Hematopoietic multipotent progenitor cell treated with erythropoietin and hydrocortisone succinate and interleukin-3 and kit ligand, for 8 days (in vitro differentiated cells): ENCODE measurements at places on chromosomes 16 and 17.
A peak's percentile ranks its signal among the peaks of the same experiment; 100 is the strongest.

DNA sequence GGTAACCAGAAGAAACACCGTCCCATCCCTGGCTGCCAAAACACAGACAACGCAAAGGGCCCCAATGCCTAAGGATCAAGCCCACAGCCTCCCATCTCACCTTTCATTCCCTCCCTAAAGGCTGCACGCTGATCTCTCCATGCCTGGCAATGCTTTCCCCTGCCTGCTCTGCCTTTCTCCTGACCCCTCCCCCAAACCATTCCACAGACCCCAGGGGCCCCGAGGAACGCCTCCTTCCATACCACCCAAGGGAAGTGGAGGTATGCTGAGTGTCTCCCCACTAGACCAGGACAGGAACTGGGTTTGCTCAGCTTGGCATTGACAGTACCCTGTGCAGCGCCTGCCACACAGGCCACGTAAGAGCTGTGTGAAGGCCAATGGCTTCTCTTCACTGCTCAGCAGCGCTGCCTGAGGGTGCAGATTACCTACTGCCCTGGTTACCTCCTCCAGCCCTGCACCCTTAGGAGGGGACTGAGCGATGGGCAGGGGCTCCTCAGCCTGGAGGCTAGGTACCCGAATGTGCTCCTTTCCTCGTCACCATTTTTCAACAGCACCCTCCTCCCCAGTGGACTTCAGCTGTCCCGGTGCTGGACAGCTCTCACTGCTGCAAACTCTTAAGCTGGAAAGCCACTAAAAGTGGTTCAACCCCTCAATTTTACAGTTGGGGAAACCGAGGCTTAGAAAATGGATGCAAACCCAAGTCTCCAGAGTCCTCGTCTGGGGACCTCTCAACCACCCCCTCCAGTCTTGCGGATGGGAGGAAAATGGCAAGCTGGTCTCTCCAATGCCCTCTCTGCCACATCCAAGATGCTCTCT is 45.0 kb downstream of the SRCIN1 start:
- peak; percentile 25 for DNase-seq

- DNase-seq, result peak; percentile 71
These were observed 17.1 kb downstream of the RND2 start for GRCh38 chr17:43042025-43042628.

- DNase-seq, result no peak
These were observed 240.1 kb downstream of the UTP18 start for GRCh38 chr17:51500454-51500853.

DNA sequence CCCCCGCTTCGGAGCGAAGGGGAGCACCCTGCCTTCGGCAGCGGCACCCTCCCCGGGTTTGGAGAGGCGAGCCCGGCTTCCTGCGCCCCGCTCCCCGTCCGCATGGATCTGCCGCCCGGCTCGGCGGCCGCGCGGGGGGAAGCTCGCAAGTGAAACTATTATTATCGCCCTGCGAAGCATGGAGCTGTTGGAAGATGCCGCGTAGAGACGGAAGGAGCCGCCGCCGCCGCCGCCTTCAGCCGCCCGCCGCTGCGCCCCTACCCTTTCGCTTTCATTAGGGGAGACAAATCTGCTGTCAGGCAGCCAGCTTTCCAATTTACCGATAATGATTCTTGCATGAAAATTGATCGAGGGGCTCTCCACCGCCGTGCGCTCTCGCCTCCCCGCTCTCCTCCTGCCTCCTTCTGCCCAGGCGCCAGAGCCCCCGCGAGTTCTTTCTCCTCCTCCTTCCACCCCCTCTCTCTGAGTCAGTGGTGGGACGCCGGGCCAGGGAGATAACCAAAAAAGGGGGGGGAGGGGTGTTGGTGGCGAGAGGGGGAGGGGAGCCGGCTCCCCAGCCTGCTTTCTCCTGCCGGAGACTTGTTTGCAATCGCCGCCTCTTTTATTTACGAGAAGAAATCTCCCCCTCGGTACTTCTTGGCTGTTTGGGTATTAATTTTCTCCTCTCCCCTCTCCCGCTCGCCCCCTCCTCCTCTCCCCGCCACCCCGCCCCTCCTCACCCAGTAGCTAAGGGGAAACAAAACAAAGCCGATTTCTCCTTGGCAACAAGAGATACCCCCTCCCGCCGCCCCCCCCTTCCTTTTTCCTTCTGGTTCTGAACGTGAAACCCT is 58.0 kb upstream of the GSE1 start:
- peak; percentile 89 for DNase-seq

GRCh38 chr16:81237282-81237681 is 1.2 kb upstream of the BCO1 start:
- DNase-seq, result no peak

- no peak for DNase-seq
These were observed 113.4 kb upstream of the FOXF1 start for GRCh38 chr16:86396901-86397311.

GRCh38 chr17:6666557-6666956 is 15.0 kb downstream of the C17orf100 start:
- DNase-seq, result no peak

GRCh38 chr17:60704170-60704569 is 26.5 kb downstream of the BCAS3 start:
- DNase-seq, result peak; percentile 44

GRCh38 chr17:58403311-58403710 is 14.0 kb downstream of the RNF43 start:
- no peak for DNase-seq

DNA sequence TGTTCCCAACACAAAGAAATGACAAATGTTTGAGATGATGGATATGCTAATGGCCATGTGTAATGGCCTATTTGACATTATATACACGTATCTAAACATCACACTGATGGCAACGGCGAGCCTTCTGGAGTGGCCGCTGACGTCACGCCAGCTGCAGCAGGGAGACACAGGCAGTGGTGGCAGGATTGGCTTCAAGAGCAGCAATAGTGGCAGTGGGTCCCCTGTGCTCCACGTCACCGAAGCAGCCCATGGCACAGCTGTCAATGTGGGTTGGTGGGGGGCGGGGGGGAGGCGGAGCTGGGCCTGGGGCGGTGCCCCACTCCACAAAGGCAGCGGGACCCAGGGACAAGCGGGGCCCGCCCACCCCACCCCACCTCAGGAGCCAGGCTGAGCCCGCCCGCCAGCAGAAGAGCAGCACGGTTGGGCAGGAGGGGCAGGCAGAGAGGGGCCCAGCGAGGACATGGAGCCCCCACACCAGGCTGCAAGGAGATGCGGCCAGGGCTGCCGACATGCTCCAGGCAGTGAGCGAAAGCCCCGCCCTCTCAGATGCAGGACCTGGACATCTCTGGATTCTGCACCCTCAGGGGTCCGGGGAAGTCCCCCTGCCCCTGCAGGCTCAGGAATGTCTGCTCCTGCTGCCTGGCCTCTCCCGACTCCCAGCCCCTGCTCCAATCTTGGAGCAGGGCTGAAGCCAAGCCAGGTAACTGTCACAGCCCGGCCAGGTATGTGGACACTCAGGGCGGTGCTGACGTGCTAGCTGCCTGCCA is 64.6 kb downstream of the USP32 start:
- no peak for DNase-seq

DNA sequence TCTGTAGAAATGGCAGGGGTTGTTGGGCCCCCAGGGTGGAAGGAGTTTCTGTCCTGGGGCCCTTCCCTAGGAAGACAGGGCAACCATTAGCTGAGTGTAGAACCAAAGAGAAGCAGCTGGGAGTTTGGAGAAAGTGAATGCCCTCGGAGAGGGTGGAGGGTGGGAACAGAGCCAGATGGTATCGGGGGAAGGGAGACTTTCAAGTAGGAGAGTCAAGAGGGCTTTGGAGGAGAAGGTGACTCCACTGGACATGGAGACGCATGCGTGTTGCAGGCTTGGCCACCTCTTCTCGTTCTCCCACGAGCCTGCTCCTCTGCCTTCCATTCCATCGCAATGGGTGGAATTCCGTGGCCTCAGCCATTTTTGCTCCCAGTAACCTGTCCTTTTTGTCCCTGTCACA is 19.4 kb downstream of the SLC47A1 start:
- no peak for DNase-seq

DNA sequence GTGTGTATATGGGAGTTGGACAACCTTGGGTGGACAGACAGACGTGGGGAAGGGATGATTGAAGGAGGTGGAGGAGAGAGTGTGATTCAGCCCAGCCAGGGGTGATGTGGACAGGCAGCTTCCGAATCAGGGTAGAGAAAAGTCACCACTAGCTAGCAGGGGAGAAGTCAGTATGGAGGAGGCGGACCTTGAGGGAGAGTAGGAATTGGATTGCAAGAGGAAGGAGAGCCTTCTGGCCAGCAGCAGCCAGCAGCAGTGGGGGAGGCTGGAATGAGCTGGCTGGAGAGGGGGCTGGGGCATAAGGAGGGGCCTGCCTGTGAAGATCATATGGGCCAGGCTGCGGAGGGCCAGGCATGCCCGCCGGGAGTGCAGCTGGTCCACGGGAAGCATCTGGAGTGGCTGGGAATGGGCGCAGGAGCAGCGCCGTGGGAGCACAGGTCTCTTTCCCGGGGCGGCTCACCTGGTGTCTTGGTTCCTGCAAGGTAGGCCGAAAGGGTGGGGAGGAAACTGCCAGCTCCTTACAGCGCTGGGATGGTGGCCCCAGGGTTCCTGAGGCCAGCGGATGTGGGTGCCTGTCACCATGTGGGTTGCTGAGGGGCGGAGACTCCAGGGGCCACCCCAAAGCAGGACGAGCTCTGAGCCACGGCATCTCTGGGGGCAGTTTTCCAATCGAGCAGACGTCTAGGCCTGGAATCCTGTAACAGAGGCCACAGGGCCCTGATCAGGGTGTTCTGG is 235.3 kb downstream of the SEC14L1 start:
- no peak for DNase-seq

GRCh38 chr17:29847527-29848400 is 82.3 kb downstream of the SSH2 start:
- DNase-seq, result no peak

DNA sequence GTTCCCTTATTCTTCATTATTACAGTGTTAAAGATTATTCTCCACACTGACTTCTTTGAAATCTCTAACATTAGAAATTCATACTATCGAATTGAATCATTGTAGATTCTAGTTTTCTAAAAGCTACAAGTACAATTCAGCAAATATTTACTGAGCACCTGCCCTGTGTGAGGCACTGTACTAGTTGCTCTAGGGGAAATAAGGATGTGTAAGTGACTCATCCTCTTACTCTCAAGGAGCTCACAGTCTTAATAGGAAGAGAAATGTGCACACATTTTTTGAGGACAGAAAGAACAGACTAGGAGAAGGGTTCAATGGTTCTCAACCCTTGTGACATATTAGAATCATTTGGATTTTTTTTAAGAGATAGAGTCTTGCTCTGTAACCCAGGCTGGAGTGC is 7.7 kb upstream of the SLFN12L start:
- DNase-seq, result no peak

GRCh38 chr16:86375364-86375763 is 135.0 kb upstream of the FOXF1 start:
- DNase-seq, result no peak

DNA sequence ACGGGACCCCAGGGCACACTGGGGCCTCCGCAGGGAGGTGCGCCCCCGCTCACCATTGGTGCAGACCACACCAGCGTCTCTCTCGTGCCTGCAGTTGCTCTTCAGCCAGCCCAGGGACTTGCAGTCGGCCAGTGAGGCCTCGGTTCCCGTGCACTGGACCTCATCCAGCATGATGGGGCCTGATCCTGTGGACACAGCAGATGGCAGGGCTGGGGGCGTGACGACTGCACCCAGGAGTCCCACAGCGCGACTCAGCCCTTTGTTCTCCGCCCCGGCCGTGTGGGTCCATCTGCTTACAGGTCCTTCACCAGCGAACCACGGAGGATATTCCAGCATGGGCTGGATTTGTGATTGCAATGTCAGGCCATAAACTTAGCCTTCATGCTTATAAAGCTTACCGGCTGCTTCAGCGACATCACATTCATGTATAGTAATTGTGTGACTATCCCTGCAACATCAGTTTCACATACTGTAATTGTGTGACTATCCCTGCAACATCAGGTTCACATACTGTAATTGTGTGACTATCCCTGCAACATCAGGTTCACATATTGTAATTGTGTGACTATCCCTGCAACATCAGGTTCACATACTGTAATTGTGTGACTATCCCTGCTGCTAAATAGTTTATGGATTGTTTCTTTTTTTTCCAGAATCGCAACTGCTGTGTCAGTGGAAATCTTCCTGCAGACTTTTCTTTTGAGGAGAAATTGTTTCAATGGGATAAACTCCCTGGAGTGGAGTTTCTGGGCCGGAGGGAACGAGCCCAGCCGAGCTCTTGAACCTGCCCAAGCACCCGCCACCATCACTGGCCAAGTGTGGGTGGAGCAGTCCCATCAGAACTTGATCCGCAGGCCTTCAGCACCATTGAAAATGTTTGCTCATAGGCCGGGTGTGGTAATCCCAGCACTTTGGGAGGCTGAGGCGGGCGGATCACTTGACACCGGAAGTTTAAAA is 4.8 kb downstream of the LGALS3BP start:
- no peak for DNase-seq

GRCh38 chr17:33328129-33328528 is 35.0 kb upstream of the ASIC2 start:
- no peak for DNase-seq

DNA sequence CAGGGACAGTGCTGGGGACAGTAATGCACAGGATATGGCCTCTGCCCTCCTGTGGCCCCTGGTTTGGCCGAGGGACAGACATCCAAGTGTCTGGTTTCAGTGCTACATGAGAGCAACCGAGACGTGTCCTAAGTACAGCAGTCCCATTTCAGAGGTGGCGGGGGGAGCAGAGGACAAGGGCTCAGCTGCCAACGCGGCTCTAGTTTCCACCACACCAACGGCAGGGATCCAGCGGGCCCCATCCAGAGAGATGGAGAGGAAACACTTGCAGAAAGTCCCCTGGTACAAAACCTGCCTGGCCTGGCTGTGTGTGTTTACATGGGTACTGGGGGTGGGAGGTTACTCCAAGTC is 125.8 kb upstream of the SMURF2 start:
- DNase-seq, result no peak

DNA sequence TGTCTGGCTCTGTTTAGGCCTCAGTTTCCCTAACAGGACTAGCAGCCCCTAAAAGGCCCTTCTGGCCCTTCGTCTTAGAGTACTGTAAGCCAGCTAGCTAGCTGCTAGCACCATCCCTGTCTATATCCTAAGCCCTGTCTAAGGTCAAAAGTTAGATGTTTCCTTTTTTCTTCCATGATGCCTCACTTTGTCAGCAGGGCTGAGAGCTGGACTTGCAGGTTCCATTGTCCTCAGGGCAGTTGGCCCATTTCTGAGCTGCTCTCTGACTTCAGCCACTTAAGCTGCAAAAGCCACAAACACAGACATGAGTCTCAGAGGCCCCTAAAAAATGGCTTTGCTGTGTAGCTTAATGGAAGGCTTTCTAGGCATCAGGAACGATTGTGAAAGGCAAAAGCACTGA is 187.7 kb downstream of the CBLN1 start:
- no peak for DNase-seq

DNA sequence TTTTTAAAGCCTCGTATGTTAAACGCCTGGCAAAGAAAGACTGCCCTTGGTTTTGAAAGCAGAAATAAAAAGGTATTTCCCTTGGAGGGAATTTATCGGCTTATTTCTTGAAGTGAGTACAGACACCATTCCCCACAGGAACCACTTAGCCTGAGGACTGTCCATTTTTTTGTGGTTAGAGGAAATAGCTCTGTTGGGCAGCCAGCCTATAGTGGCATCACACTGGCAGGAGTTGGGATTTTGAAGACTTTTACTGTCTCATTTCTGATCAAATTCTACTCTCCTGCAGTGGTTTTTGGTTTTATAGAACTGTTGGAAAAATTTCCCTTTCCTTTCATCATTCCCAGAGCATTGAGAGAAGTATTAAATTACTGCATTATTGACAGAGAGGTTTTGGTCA is 34.1 kb upstream of the CDC6 start:
- DNase-seq, result no peak
